ENCODE measurements at places on chromosomes 16 and 17.
A peak's percentile ranks its signal among the peaks of the same experiment; 100 is the strongest.

GRCh38 chr17:28720247-28720996 is 637 bp downstream of the RPL23A start:
- no peak for DNase-seq

DNA sequence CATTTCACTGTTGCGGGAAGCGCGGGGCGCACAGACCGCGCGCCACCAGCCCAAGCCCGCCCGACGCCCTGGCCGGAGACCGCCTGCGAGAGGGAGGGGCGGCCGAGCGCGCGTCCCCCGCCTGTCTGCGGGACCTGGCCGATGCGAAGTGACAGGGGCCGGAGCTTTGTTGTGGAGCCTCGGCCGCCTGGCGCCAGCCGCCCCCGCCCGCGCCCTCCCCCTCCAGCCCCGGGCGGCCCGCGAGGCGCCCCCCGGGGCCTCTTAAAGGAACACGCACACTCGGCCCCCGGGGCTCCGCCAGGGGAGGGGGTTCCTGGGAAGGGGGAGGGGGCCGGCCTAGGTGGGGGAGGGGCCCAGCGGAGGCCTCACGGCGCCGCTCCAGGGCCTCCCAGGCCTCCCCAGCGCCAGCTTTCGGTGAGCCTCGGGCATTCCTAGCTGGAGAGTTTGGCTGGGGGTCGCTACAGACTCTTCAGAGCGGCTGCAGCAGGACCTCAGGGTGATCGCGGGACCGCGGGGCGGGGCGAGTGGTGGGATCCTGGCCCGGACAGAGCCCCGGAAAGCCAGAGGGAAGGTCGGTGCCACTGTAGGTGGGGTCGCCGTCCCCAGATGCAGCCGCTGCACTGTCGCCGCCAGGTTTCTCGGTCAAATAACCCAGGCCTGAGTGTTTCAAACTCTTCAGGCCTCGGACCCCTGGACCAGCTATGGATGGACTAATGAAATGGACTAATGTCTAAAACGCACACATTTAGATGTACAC is 2.4 kb upstream of the TBX2 start:
- DNase-seq = no peak

DNA sequence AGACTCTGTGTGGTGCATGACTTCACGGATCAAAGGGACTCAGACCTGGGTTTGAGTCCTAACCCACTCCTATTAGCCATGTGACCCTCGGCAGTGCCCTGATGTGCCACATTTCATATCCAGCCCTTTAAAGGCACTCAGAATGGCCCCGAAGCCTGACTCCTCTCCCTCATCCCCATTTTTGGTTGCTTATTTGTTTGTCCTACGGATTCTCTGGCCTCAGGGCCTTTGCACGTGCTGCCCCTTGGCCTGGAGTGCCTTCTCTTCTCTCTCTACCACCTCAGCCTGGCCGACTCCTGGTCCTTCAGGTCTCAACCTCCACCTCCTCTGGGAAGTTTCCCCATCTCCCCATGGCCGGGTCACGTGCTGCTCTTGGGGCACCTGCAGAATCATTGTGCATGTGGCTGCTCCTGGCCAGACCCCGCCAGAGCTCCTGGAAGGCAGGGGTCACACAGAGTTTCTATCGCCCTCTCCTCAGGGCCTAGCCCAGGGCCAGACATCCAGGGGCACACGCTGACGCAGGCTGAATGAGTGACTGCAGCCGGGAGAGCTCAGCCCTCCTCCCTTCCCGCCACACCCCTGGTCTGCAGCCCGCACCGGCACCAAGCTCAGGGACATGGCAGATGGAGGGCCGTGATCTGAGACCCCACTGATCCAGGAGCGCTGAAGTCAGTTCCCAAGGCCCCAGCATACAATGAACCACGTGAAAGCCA is 22.0 kb upstream of the CIBAR2 start:
- DNase-seq = no peak

- DNase-seq = no peak
These were observed 17.8 kb downstream of the MPHOSPH6 start for GRCh38 chr16:82152196-82152595.

- DNase-seq = no peak
These were observed 49.4 kb downstream of the VAC14 start for GRCh38 chr16:70751593-70751992.

GRCh38 chr17:5468075-5468473 is 708 bp downstream of the DHX33 start:
- DNase-seq = no peak

DNA sequence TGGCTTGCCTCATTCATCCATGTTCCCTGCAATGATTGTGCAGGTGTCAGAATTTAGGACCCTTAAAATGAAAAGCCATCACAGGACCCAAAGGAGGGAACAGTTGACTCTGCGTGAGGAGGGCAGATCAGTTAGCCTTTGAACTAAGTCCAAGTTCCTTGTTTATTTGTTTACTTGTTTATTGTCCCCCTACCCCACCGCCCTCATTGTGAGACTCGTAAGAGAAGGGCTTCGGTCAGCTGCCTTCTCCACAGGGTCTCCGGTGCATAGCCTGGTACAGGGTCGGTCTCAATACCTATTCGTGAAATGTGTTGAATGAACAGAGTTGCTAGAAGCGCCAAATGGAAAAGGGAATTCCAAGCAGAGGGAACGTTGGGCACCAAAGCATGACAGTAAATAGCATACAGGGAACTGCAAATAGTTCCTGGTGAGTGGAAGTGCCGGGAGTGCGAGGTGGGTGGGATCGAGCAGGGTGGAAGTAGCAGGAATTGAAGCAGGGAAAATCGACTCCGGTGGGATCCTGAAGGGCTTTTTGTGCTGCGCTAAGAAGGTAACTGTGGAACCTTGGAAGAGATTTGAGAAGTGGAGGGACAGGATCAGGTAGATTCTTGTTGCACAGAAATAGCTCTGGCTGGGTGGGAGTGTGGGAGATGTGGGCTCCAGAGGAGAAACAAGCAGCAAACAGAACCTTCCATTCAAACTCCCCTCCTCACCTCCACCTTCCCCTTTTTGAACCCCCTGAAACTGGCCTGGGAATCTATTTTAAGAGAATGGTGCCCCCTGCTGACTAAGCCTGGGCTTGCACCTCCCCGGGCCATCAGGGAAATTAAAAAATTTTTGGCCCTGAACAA is 12.7 kb downstream of the SLC35B1 start:
- DNase-seq = peak; percentile 29

DNA sequence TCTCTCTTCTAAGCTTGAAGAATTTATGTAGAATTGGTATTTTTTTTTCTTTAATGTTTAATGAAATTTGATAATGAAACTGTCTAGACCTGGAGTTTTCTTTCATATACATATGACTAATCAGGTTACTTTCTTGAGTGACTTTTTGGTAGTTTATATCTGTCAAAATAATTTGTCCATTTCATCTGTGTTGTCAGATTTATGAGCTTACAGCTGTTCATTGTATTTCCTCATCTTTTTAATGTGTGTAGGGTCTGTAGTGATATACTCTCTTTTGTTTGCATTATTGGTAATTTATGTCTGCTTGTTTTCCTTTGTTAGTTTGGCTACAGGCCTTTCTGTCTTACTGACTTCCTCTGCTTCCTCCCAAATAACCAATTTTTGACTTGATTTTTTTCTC is 55.7 kb downstream of the TAOK1 start:
- no peak for DNase-seq

Data from putamen (tissue), 1 donor.